ENCODE measurements at places on chromosomes 7 and 10.

DNA sequence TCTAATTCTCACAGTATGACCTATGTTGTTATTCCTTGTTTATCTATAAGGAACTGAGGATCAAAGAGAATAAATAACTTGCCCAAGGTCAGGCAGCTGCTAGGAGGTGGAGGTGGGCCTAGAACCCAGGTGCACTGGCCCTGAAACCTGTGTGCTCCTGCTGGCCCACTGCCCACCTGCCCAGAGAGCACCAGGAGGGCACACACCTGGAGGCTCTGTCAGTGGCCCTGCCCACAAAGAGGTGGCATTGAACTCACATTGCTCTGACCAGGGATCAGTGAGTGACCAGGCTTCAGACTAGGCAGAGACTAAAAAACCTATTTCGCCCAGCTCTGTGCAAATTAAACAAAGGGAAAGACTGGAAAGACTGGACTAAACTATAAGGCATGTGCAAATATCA is 210.6 kb downstream of the TNS3 start:
- no peak for DNase-seq

DNA sequence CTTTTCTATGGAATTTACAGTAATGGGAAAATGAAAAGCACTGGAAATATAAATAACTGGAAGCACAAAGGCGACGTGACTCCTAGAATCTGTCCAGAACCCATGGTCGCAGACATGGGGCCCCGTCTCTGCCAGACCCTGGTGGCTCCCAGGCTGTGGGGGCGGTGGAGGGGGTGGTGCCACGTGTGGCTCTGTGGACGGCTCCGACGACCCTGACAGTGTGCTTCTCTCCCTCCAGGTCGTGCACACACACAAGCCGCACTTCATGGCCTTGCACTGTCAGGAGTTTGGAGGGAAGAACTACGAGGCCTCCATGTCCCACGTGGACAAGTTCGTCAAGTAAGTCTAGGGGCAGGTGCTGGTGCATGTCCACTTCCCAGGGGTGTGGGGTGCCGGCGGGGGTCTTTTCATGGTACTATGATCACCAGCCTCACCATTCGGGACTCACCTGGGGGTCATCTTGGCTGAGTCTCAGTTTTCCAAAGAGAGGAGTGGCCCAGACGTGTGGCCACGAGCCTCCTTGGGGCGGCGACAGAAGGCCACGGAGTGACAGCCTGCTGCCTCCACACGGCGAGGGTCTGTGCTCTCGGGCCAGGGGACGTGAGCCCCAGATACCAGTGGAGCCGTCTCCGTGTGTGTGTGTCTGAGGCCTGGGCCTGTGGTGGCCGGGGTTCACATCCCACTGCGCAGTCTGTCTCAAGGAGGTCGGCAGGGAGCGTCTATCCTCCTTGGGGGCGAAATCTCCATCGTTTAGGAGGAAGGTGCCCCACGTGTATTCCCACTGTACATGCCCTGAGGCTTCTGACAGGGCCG is 108.2 kb downstream of the INPP5A start:
- DNase-seq: no peak

DNA sequence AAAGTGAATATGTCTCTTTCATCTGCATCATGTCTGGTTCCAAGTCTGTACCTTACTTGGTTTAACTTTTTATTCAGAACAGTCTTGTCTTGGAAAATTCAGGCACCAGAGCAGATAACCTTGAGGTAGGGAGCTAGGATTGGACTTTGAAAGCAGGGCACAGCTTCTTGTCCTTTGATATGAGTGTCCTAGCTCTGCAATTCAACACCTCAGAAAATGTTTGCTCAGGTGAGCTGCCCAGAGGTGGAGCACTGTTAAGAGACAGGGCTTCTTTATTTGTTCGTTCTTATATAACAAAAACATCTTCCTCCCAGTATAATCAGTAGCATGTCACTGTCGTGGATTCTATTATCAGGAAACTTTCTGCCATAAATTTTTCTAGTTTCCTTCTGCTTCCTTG is 118.3 kb downstream of the LRRC4 start:
- no peak for DNase-seq

- DNase-seq: no peak
Observed at GRCh38 chr7:70645876-70646351, 486.0 kb upstream of the GALNT17 start.

- DNase-seq: peak; percentile 34
Observed at GRCh38 chr7:32921896-32922295, 30.3 kb upstream of the KBTBD2 start.

- DNase-seq: no peak
Observed at GRCh38 chr7:102097601-102098161, 189.0 kb upstream of the SH2B2 start.

DNA sequence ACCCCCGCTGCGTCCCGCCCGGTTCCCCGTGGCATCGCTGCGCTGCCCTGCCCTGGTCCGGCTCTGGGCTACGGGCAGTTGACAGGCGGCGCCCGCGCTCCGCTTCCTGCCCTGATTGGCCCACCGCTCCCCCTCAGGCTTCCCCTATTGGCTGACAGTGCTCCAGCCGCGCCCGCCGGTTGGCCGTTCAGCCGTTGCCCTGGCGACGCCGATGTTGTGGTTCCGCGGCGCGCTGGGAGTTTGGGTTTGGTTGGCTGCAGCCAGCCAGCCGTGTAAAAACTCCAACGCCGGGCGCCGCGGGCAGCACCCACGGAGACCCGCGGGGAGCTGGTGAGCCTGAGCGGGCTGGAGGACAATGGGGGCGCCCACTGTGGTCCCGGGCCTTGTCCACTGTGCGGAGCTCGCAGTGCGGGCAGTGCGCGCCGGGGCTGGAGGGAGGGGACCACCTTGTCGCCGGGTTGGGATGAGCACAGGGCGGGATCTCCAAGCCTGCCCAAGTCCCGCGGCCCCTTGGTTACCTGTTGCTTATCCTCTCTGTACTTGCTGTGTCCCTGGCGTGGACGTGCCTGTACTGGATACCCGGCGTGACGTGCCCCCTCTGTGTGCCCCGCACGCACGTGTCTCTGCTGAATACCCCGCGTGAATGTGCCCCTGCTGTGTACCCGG is at the start of gene C7orf57:
Gene C7orf57, plus strand, starts transcription at position 243 of the 666 bp plus-strand sequence. CDS start 766 bp downstream, outside the sequence.
- DNase-seq: peak; percentile 24

- DNase-seq: no peak
Observed at GRCh38 chr7:86708031-86708680, 64.4 kb downstream of the GRM3 start.

- no peak for DNase-seq
Observed at GRCh38 chr10:32948451-32948850, 9.6 kb downstream of the ITGB1 start.

GRCh38 chr7:32915041-32915536 is 23.5 kb upstream of the KBTBD2 start:
- no peak for DNase-seq

DNA sequence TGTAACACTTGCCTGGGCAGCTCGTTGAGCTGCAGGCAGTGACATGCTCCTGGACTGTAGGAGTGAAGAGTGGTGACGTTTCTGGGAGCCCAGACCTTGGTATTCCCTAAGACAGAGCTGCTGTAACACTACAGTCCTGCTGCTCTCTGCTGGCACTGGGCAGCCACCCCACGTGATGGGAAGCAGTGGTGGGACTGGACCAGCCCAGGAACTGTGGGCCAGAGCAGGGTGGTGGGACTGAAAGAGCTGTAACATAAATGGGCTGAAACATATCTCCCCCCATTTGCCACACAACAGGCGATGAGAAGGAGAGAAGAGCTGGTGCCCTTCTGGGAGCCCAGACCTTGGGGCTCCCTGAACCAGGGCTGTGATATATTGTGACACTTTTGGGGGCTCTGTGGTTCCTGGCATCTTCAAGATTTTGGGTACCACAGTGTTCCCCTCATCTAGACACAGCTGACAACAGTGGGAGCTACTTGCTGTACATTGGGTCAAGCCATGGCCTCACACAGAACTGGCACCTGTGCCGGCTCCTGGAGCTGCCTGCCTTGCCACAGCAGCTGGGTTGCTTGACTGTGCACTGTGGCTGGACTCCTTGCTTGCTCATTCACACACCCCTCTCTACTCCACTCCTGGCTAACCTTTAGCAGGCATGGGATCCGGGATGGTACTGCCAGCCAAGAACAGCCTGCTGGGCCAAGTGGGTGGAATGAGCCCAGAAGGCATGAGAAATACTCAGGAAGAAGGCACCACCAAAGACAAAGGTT is 161.3 kb upstream of the PCDH15 start:
- DNase-seq: no peak

GRCh38 chr7:1576521-1577253 is 6.9 kb upstream of the PSMG3 start:
- no peak for DNase-seq

DNA sequence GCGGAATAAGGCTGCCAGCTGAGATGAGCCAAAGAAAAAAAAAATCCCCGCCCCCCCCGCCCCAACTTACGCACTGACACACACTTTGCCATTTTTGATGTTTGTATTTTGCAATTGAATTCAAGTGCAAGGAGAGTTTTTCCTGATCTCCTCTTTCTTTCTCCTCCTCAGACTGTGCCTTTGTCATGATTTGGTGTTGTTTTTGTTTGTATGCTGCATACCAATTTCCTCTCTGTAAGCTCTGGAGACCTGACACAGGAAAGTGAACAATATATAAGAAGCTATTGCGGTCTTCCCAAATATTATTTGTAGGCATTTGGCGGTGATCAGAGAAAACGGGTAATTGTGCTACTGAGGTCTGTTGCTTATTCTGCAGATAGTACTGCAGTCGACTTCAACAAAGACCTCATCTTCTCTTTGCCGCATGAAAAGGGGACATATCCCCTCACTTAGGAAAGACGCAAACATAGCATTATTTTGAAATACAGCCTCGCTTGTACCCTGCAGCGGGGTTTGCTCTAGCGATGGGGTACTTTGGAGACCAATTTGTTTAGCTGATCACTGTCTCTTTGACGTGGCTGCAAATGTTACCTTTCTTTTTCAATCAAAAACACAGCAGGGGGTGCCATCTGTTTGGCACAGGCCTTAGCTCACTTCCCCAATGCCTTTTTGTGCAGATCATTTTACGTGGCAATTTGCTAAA is 206.6 kb downstream of the SKAP2 start:
- no peak for DNase-seq
